Stimulated activated CD4-positive, alpha-beta T cell treated with anti-CD3 and anti-CD28 coated beads, TNF-alpha, amount 100 ng/mL, for 4 hours (primary cell): ENCODE measurements at places on chromosomes 6 and 20.

- no peak for DNase-seq
These were observed 61.1 kb downstream of the ID4 start for GRCh38 chr6:19898141-19898740.

DNA sequence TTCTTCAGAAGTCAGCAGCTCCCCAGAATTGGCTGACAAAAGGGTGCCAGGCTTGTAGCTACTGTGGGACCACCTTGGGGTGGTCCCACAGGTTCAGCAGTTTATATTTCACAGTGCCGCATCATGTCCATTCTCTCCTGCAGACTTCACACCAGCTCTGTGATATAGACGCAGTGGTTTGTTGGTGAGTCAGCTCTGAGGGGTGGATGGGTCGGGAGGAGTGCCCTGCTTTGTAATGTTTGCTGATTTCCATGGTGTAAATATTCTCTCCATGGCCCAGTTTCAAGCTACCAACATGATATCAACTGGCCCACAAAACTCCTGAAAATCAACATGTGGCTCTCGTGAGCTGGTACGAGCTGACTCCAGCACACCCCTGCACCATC is 78.2 kb downstream of the CDH22 start:
- no peak for DNase-seq

DNA sequence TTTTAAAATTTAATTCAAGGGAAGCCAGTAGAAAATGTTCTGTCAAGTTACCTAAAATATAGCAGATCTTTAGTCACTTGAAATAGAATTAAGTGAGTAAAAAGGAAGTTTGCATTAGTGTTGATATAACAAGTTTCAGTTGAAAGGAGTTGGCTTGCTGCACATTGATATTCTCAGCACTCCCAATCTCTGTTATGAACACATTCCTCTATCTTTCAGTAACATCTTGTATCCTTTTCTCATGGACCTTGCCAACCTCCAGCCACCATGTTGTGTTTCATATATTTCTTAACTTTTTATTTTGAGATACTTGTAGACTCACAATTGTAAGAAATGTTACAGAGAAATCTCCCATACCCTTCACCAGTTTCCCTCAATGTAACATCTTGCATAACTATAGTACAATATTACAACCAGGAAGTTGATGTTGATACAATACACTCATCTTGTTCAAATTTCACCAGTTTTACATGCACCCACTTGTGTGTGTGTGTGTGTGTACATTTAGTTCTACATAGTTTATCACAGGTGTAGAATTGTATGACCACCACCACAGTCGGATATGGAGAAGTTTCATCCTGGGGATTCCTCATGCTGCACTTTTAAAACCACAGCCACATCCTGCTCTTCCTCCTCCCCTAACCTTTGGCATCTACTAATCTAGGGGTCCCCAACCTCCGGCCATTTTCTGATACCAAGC is 20.2 kb upstream of the PAQR8 start:
- no peak for DNase-seq

DNA sequence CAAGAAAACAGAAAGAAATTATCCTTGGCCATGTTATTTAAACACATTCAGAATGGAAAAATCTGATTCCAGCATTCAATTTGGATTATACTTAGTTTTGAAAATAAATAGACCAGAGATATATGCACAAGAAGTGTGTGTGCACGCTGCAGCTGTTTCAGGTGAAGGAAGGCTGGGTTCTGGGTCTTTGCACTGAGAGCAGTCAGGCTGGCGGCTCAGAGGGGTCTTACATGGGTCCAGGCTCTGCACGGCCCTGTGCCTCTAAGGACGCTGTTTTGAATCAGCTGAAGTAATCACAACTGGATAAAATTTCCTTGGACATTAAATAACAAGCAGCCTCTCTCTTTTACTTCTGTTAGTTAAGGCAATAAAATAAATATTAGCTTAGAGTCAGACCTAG is 31.8 kb downstream of the GCLC start:
- no peak for DNase-seq

DNA sequence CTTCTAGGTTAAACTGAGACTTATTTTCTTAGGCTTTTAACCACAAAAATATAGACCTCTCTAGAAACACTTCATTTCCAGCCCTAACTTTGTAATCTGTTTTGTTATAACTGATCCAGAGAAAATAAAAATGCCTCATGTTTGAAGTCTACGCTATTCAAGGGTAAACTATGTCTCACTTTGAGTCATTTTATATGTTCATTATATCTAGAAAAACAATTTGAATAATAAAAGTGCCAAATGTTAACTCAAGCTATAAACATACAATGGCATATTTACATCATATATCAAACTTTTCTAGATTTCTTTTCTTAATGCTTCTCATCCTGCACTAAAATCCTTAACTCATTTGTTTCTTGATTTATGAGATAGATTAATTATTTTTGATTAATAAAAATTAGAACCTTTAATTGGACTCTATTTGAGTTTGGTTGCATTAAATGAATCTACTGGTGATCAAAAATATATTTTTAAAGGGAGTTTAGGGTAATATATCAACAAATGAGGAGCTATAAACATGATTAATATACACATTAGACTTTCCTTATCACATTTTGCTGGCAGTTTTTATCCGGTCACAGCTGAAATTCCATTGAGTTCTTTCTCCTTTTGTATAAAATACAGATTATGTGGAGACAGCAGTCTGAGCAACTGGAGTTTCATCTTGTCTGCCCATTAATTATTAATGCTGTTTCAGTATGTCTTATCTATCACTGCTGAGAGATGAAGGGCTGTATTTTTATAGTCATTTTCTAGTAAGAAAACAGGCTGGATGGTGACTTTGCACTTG is 246.5 kb downstream of the TBX18 start:
- DNase-seq: no peak

DNA sequence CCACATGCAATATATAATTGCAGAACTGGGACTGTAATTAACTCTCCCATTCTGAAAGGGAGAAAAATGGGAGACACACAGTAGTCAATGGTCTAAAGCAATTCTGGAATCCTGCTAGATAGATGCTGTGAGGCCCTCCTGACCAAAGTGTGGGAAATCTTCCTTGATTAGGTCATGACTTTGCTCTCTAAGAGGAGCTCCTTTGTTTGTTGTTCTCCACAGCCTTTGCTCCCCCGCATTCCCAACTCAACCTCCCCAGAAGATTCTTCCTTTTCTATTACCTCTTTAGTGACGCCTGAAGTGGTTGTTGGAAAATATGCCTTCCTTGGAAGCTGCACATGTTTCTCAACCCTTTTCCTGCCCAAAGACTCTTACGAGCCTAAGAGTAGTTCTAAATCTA is 28.8 kb upstream of the LIN28B start:
- no peak for DNase-seq

- DNase-seq: no peak
These were observed 109.3 kb downstream of the CDC5L start for GRCh38 chr6:44496665-44497369.

DNA sequence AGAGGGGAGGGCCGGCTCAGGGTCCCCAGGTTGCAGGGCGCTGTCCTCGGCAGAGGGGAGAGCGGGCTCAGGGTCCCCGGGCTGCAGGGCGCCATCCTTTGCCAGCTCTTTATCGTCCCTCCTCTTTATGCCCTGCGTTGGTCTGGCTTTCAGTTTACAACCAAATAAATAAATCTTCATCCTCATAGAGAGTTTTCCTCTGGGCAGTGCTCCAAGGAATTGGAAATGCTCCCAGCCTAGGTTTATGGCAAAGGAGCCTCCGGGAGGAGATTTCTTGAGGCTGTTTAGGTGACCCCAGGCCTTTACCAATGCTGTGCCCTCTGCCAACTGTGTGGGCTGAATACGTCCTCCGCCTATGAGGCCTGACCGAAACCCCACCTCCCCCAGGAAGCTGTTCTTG is 60.2 kb downstream of the CHMP4B start:
- no peak for DNase-seq

- no peak for DNase-seq
These were observed 60.8 kb downstream of the TTI1 start for GRCh38 chr20:37972256-37973058.

- DNase-seq: no peak
These were observed 593.0 kb downstream of the FRK start for GRCh38 chr6:115467726-115468125.

GRCh38 chr6:3494391-3495100 is 37.7 kb upstream of the SLC22A23 start:
- no peak for DNase-seq

DNA sequence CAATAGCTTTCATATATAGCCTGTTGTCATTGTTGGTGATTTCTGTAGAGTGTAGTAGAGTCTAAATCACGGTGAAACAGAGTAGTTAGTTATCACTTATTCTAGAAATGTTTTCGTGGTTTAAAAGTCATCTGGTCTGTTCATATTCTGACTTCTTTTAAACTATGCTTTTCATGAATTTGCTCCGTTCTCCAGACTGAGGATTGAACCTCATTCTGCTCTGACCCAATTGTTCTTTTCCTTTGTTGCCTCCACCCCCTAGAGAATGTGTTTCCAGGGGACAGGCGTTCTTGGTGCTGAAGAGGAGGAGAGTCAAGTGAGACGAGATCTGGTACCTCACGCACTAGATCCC is 748 bp upstream of the ZNF292 start:
- DNase-seq: no peak

GRCh38 chr20:48632825-48633619 is 194.8 kb downstream of the PREX1 start:
- no peak for DNase-seq

- DNase-seq: peak; percentile 95
These were observed at the start of gene ERGIC3 for GRCh38 chr20:35541783-35542662. ERGIC3 (plus strand) TSS chr20:35542078; CDS start chr20:35542098, 20 bp downstream.

DNA sequence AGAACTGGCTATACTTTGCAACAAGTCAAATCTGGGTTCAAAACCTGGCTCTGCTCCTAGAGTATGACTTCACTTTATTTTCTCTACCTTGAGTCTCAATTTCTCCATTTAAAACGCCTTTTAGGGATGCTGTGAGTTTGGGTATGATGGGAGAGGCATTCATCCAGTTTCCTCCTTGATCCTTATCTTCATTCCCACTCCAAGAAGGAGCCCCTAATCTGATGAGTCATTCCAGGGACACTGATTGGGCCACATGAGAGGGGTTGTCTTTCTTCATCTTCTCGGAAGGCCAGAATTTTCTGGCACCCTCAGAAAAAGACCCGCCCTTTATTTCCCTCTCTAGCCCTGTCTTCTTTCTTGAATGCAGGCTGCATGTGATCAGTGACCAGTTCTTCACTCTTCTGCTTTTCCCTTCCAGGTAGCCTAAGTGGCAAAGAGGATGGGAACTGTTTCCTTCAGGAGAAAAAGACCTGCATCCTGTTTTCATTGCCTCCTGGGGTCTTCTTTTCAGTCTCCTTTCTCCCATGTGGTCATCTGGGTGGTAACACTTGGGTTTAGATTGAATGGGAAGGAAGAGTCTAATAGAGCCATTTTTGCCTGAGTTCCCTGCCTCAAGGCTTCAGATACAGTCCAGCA is 32.1 kb upstream of the PNRC1 start:
- DNase-seq: no peak

GRCh38 chr20:24699321-24700165 is 230.1 kb downstream of the SYNDIG1 start:
- DNase-seq: no peak

DNA sequence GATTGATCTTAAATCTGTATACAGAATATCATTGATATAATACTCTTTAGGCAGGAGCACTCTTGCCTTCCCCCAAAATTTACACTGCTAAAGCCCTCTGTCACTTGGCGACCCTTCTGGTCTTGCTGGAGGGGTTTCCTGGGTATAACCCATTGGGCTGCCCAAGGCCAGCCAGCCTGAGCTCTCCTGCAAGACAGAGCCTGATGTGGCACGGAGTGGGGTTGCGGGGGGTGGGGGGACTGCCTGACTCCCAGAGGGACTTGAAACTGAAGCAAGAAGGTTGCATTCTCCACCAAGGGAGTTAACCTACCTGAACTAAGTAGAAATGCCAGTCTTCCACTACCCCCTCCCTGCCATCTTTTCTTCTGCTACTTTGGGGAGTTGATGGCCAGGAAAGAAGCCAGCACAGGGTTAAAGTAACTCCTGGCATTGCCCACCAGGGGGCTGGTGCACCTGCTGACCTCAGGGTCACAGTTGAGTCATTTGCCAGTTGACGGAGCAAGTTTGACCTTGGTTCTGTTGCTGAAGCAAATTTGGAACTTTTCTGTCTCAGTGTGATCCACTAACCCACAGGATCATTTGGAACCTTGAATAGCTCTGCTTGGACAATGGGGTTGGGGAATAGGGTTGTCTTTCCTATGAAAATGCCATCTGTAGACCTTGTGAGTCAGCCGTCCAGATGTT is 79.4 kb downstream of the ASXL1 start:
- DNase-seq: no peak

DNA sequence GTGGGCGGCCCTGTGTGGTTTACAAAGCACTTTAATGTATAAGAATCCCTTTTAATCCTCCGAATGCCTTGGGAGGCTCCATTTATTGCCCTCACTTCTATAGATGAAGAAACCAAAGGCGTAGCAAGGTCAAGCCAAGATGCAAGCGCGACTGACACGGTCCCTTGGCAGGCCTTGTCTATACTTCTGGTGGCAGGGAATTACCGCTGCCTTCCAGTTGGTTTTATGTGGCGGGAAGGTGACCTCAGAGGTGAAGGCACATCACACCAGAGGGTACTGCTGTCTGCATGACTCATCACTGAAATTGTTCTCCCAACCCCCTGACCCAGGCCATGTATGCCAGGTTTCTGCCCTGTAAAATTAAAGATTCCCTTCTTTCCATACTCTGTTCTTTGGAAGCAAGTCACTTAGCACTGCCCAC is 36.1 kb upstream of the NAA20 start:
- DNase-seq: no peak

GRCh38 chr6:102525336-102525735 is 1131.8 kb downstream of the GRIK2 start:
- DNase-seq: no peak

DNA sequence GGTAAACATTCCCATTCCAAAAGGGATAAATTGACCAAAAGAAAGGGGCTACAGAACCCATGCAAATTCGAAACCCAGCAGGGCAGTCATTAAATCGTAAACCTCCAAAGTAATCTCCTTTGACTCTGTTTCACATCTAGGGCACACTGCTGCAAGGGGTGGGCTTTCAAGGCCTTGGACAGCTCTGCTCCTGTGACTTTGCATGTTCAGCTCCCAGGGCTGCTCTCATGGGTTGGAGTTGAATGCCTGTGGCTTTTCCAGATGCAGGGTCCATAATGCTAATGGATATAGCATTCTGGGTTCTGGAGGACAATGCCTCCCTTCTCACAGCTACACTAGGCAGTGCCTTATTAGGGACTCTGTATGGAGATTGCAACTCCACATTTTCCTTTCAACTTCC is 211.9 kb upstream of the MANEA start:
- DNase-seq: no peak

- DNase-seq: no peak
These were observed 3.0 kb upstream of the NCOA7 start for GRCh38 chr6:125787791-125788190.
